ENCODE measurements at places on chromosomes 4 and X.

- no peak for DNase-seq
These were observed 157.4 kb downstream of the SPRY1 start for GRCh38 chr4:123553733-123554637.

- no peak for DNase-seq
These were observed 422.2 kb upstream of the CPEB2 start for GRCh38 chr4:14580061-14580460.

DNA sequence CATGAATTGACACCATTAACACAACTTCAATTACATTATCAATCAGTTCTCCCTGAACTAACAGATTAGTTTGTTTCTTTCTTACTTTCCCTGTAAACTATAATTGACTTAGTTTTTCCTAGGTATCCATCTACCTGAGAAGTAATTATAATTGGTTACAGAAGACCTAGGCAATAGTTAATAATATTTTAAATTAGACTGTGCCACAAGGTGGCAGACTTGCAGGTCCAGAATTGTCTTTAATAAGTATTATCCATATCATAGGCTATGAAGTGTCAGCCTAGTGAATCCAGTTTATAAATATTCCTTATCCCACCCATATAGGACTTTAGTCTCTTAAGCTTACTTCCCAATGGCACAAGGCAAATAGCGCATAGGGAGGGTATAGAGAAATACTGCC, 48.9 kb upstream of the FAM47B start:
- no peak for DNase-seq

- no peak for DNase-seq
These were observed 183.4 kb upstream of the ATOH1 start for GRCh38 chr4:93645120-93645519.

- no peak for DNase-seq
These were observed 386.2 kb upstream of the FGF16 start for GRCh38 chrX:77061022-77061421.

GRCh38 chr4:83318666-83319065, 16.0 kb downstream of the HPSE start:
- no peak for DNase-seq

DNA sequence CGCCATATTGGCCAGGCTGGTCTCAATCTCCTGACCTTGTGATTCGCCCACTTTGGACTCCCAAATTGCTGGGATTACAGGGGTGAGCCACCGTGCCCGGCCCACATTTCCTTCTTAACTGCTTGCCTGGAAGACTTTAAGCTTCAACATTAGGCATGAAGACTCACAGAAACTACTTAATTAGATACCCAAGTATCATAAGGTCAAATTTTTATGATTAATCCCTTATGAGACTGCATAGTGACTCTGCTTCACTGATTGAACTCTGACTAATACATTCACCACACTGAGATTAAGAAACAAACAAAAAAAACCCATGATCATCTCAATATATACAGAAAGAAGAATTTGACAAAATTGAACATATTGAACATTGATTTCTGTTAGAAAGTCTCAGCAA, 87.4 kb upstream of the KCTD8 start:
- no peak for DNase-seq

- DNase-seq: no peak
These were observed 31.9 kb upstream of the ANTXR2 start for GRCh38 chr4:80104927-80105326.

GRCh38 chr4:159029481-159029880, 73.4 kb upstream of the RAPGEF2 start:
- DNase-seq: no peak

DNA sequence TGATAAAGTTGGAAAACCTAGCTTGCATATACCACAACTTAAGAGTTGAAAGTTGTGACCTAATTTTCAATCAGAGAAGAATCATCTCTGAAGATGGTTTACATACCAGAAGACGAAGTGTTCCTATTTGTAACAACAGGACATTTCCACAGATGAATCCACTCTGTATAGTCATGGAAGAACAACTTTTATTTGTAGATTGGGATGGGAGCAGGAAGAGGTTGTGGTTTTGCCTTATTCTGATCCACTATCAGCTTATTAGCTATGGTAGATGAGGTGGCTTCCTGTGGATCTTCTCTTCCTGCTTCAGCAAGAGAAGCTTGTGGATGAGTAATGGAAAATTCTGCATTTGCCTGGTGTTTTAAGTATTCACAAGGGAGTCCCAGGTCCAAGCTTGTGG, 18.6 kb upstream of the SUPT20HL1 start:
- DNase-seq: no peak

DNA sequence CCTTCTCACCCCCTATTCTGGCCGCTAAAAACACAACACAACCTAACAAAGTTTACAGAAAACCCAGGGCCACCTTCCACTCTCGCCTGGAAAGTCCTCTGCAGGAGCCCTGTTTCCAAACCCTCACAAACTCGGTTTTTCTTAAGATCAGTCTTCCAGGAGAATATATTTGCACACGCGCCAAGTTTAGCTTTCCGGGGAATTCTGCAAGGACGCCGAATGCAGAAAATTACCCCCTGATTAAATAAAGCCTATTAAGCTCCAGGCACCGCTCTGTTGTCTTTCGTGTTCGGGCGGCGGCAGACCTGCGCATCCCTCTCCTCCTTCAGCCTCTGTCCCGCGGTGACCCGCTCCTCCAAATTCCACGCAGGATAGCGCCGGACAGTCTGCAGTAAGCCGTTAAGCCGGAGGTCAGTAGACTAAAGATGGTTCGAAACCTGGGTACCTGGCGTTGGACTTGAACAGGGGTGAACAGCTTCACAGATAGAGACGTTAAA, 5.0 kb downstream of the MSX1 start:
- DNase-seq: no peak

- DNase-seq: no peak
These were observed 6.9 kb downstream of the FABP2 start for GRCh38 chr4:119315036-119315435.

GRCh38 chr4:140989944-140990343, 143.3 kb downstream of the RNF150 start:
- DNase-seq: no peak

- DNase-seq: no peak
These were observed 191.6 kb downstream of the ANAPC10 start for GRCh38 chr4:144906181-144906925.

- no peak for DNase-seq
These were observed 182.5 kb upstream of the ARX start for GRCh38 chrX:25198253-25198652.

DNA sequence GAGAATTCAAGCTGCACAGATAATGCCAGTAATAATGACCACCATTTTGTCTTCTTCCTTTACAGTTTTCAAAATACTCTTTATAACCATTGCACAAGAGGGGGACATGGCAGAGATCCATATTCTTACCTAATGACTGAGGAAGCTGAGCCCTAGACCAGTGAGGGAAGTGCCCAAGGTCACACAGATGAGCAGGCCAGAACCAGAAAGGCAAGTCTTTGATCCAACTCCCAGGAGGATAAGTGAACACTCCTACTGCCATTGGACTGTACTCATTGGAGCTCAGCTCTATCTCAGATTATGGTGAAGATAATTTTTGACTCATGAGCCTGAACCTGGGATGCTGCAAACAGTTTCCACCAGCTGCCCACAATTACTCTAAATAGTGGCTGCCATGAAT, 28.6 kb downstream of the AMER1 start:
- no peak for DNase-seq

DNA sequence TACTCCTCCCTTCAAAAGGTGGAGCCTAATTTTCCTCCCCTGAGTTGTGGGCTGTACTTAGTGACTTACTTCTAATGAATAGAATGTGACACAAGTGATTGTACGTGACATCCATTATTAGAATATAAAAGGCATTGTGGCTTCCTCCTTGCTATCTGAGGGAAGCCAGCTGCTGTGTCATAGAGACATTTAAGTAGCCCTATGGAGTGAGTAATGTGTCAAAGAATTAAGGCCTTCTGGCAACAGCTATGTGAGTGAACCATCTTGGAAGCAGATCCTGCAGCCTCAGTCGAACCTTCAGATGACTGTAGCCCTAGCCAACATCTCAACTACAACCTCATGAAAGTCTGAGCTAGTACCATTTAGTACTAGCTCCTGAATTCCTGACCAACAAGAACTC, 76.1 kb downstream of the BCOR start:
- DNase-seq: no peak

GRCh38 chrX:41435708-41436107, 11.4 kb upstream of the NYX start:
- DNase-seq: no peak

- DNase-seq: peak; percentile 60
These were observed 1.9 kb upstream of the HAUS3 start for GRCh38 chr4:2243681-2244380.

- no peak for DNase-seq
These were observed 95.6 kb downstream of the GATB start for GRCh38 chr4:151665022-151665784.

DNA sequence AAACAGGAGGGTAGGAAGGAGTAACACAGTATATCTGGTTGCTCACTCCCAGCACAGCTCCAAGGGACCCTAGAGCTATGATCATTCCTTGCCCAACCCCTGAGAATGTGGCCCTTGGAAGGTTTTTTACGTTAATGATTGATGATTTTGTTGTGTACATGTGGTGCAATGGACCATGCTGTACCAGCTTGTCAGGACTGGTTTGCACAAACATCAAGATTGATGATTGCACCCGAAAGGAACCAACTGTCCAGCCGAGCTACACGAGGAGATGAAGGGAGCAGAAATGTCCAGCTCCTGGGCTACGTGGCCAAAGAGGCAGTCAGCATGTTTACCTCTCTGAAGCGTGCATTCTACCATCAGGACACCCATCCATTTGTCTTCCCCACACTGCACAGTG, 83.2 kb upstream of the USP9X start:
- no peak for DNase-seq
